ENCODE measurements at places on chromosomes 12 and 14.

DNA sequence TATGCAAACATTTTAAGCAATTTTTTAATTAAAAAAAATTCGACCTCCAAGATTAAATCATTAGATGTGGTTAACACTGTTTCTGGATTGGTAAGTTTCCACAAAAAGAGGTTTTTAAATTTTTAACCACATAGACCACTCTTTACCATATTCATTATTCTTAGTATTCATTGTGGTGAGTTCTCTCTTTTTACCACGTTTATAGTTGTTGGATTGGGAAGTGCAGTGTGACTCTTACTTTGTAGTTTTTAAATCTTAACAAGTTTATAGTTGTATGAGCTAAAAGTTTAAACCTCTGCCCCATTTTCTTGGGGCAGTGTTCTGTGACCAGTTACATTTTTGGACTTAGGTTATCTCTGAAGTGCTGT is 8.6 kb downstream of the ATP2A2 start:
- no peak for DNase-seq

- DNase-seq: no peak
Measured at GRCh38 chr12:95319694-95320331, 102.2 kb downstream of the VEZT start.

DNA sequence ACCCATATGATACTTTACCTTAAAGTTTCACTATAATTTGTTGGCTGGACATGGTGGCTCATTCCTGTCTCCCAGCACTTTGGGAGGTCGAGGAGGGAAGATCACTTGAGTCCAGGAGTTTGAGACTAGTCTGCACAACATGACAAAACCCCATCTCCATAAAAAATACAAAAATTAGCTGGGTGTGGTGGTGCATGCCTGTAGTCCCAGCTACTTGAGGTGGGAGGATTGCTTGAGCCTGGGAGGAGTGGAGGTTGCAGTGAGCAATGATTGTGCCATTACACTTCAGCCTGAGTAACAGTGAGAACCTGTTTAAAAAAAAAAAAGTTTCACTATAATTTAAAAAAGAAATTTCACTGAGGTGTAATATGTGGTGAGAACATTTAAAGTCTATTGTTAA is 21.2 kb downstream of the DERA start:
- DNase-seq: no peak

DNA sequence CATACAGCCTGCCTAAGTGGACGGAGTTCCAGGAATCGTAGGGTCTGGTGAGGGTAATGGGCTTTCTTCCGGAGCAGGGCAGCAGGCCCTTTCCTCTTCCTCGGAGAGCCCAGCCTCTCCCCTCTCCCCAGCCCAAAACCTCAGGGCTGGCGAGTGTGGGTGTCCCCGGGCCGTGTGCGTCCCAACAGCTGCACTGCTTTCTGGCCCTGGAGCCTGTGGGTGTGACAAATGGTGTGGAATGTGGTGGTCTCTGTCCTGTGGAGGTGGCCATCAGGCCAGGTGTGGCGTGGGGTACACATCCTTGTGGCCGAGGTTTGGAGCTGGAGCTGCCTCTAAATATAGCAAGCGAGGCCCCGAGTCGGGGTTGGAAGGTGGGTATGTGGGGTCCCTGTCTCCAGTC is 8.5 kb downstream of the ORAI1 start:
- DNase-seq: no peak

GRCh38 chr12:84811291-84811690 is 101.3 kb downstream of the SLC6A15 start:
- DNase-seq: no peak

GRCh38 chr12:33967760-33968159 is 54.5 kb upstream of the ALG10 start:
- DNase-seq: no peak

GRCh38 chr14:69887740-69888657 is 8.8 kb downstream of the SMOC1 start:
- DNase-seq: no peak

- DNase-seq: no peak
Measured at GRCh38 chr12:52130711-52131110, 51.2 kb downstream of the SMIM41 start.

GRCh38 chr12:72075891-72076557 is 137.4 kb downstream of the TPH2 start:
- no peak for DNase-seq

GRCh38 chr12:524167-524951 is 64.6 kb downstream of the B4GALNT3 start:
- DNase-seq: no peak

- no peak for DNase-seq
Measured at GRCh38 chr14:59190372-59190771, 1.9 kb downstream of the DAAM1 start.

- DNase-seq: no peak
Measured at GRCh38 chr12:50174971-50175715, 8.0 kb upstream of the CERS5 start.

DNA sequence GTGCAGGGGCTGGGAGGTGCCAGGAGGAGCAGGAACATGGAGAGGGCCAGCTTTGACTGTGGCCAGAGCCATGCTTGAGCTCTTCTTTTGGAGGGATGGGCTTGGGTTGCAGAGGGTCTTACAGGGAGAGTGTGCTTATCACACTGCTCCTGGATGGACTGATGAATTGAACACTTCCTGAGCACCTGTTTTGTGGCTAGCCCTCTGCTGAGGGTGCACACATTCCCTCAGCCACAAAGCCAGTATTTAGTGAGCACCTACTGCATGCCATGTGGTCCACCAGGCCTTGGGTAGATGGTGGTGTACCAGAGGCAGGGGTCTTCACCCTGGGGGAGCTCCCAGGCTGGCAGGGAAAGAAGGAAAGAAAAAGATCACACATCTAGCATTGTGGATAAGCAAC is 118.9 kb downstream of the SLC25A47 start:
- no peak for DNase-seq

- DNase-seq: no peak
Measured at GRCh38 chr12:55642267-55642666, 5.6 kb downstream of the OR10P1 start.

Measured in stimulated activated CD8-positive, alpha-beta memory T cell treated with anti-CD3 and anti-CD28 coated beads, Interleukin-2, amount 100 ng/mL, for 1 hour (primary cell).